ENCODE measurements at places on chromosomes 1 and 21.

DNA sequence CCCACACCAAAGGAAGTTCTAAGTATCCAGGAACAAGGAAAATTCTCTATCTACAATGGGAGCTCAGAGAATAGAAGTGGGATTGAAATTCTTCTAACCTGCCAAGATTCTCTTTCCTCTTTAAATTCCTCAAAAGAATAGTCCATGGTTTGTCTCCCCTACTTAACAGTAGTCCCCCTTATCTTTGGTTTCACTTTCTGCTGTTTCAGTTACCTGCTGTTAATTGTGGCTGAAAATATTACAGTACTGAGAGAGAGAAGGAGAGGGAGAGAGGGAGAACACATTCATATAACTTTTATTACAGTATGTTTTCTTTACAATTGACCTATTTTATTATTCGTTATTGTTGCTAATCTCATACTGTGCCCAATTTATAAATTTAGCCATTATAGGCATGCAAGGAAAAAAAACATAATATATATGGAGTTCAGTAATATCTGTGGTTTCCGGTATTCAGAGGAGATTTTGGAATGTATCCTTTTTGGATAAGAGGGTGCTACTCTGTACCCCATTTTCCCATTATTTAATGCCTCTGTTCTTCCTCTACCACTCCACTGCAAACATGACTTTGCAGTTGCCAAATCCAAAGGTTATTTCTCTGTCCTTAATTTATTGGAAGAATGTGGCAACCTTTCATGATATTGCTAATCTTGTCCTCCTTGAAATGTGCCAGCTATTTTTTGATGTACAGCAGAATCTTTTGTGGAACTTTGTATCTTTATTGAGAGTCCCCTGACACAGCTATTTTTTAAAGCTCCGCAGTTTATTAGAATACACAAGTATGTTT lies 68.0 kb downstream of the USP25 start:
- no peak for DNase-seq

DNA sequence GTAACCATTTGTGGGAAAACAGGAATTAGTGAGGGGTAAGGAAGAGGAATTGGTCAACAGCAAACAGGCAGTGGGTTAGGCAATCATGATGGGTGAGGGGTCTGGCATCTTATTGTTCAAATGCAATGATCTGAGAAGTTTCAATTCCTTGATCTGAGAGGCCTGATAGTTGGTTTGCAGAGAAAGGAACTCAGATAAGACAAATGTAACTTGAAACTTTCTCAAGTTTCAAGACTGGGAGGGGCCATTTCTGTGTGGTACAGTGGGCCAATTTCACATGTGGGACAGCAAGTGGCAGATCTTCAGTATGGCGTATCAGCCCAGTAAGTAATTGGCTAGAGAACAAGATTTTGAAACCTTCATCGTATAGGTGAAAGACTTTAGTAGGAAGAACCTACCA lies 102.5 kb downstream of the XPR1 start:
- no peak for DNase-seq

GRCh38 chr1:174911606-174912005 lies 88.1 kb upstream of the CACYBP start:
- DNase-seq: no peak

DNA sequence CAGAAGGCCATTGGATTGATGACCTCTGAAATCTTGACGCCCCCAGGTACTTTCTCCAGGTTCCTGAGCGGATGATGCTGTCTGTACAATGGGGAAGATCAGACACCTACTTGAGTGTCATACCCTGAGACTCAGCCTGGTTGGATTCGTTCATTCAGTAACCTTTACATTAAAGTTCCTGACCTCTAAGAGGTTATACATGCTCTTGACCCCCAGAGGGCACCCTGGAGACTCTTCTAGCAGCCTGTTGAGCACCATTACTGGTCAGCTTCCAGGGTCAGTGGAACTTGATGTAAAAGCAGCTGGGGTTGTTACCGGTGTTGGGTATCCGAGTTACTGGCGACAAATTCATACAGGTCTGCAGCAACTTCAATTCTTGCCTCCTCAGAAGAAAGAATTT lies 114.3 kb upstream of the ZNF678 start:
- no peak for DNase-seq

- no peak for DNase-seq
Observed at GRCh38 chr1:32091591-32091990, 16.3 kb upstream of the KPNA6 start.

- DNase-seq: no peak
Observed at GRCh38 chr1:175090780-175091179, 23.1 kb downstream of the TNN start.

DNA sequence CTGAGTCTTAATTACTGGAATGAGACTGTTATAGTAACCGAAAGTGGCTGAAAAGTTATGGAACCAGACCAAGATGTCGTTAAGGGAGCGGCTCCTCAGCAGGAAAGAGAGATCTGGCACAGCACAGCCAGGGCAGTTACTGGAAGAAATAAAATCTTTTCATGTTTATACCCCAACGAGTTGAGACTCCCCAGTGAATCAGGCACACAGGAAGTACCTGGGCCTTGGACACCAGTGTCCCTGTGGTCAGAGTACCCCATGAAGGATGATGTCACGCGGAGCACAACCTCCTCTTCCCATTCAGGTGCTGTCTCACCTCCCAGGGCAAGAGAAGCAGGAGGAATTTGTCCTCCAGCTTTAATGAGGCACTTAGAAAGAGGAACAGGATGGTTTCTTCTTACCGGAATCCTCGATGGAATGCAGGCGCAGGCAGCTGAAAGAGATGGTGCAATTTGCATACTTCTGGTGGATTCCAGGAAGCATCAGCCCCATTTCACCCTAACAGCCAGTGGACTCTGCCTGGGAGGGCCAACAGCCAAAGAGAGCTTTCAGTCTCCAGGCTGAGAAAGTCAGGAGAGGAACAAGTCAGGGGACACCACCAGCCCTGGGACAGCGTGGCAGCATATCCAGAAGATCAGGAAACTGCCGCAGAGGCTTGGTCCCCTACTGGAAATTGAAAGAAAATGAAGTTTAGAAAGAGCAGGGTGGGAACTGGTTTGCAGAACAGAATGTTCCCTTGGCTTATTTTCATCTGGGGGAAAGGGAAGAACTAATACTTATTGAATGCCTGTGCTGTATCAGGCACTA lies 35.9 kb upstream of the CTTNBP2NL start:
- DNase-seq: no peak

GRCh38 chr1:46558141-46558963 lies 6.9 kb upstream of the KNCN start:
- DNase-seq: no peak

GRCh38 chr1:175579956-175580750 lies 163.2 kb downstream of the TNR start:
- DNase-seq: no peak

GRCh38 chr21:42567214-42567555 lies 53.5 kb downstream of the SLC37A1 start:
- DNase-seq: no peak

GRCh38 chr1:211381481-211382181 lies 55.0 kb downstream of the TRAF5 start:
- no peak for DNase-seq

- DNase-seq: no peak
Observed at GRCh38 chr1:60765204-60765603, 317.2 kb upstream of the NFIA start.

GRCh38 chr1:51738681-51739080 lies 121.8 kb downstream of the OSBPL9 start:
- no peak for DNase-seq

DNA sequence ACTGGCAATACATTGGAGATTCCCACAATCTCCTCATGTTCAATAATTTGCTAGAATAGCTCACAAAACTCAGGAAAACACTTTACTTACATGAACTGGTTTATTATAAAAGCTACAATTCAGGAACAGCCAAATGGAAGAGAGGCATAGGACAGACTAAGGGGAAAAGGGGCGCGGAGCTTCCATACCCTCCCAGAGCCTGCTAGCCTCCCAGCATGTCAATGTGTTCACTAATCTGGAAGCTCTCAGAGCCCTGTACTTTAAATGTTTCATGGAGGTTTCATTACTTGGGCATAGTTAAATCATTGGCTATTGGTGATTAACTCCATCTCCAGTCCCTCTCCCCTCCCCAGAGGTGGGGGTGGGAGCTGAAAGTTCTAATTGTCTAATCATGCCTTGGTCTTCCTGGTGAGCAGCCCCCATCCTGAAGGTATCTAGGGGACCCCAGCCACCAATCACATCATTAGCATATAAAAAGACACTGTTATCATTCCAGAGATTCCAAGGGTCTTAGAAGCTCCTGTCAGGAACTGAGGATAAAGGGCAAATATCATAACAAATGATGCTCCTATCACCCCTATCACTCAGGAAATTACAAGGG lies 10.9 kb upstream of the DMRTB1 start:
- no peak for DNase-seq

DNA sequence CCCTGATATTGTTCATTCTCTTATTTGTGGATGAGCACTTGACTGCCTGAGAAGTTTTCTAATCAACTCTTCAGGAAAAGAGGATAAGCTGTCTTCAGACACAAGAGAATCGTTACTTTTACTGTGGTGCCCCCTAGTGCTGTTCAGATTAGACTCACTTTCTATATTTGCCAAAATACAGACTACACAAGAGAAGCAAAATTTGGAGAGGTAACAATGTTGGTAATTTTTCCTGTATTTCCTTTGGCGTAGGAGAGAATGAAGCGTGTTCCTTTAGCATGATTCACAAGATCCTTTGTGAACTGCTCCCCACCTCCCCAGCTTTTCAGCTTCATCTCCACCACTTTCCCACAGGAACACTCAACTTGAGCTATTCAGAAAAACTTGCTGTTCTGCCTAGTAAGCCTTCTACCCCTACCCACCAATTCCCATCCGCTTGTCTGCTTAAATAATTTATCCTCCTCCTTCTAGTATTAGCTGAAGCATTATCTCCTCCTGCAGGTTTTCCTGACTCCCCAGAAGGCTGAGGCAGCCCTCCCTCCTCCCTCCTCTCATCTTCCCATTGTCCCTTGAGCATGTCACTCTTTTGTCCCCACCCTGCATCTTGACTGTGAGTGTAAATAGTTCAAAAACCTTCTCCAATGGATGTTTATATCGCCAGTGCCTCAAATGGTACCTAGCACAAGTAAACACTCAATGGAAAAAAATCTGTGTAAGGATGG lies 4.5 kb downstream of the TNFSF4 start:
- DNase-seq: no peak

DNA sequence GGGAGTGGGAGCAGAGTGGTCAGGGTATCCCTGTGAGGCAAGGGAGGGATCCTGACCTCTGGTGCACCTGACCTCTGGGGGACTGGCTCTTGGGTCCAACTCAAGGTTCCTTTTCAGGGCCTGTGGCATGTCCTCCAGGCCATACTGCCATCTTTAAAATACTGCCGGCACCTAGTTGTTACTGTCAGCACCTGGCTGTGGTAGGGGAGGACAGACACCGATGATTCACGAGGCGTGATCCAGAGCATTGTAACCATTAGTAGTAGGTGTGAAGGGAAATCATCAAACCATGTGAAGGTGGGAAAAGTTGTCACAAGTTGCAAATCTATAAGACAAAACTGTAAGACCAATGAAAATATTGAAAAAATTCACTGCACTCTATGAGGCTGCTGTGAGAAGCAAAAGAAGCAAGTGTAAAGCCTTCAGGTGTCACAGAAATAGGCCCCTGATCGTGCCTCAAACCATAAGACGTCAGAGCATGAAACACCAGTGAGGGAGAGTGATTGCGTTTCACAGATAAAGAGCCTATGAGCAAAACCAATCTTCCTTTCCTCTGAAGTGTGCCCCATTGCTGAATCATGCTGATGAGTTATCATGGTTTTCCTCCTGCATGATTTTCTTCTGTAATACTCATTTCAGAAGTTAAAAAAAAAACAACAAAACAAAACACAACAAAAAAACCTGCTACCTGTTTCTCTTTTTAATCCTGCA lies 55.3 kb downstream of the CDC7 start:
- DNase-seq: peak; percentile 90
